SW480 (cell line): ENCODE measurements at places on chromosomes 11 and 22.

GRCh38 chr22:26326803-26327202, 102.3 kb upstream of the ASPHD2 start:
- DNase-seq, result no peak

- no peak for DNase-seq
Measured at GRCh38 chr11:83042964-83043711, 28.6 kb downstream of the RAB30 start.

- DNase-seq, result no peak
Measured at GRCh38 chr11:36427876-36428275, 82.2 kb downstream of the TRAF6 start.

DNA sequence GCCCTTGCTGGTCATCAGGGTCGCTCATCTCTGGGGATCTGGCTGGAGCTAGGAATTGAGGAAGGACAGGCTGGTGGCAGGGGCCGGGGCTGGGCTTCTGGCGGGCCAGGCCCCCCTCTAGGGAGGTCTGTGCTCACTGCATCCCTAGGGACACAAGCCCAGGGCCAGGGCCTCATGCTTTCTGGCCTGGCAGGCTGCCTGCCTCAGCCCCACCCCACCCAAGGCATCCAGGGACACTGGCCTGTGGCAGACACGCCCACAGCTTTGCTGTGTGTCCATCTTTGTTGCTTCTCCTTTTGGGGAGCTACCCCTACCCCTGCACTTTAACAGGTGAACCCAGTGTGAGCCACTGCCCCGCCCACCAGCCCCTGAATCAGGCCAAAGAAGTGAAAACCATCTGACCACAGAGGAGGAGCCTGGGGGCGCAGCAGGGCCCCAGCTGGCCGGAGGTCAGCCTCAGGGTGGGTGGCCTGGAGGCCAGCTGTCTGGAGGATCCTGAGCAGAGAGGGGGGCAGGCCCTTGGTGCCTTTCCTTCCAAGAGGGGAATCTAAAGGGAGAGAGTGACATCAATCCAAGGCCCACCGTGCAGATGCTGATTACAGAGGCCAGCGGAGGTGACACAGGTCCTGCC, 26.8 kb upstream of the CELSR1 start:
- DNase-seq, result peak; percentile 33

- no peak for DNase-seq
Measured at GRCh38 chr22:17268501-17269223, 49.4 kb upstream of the ADA2 start.

DNA sequence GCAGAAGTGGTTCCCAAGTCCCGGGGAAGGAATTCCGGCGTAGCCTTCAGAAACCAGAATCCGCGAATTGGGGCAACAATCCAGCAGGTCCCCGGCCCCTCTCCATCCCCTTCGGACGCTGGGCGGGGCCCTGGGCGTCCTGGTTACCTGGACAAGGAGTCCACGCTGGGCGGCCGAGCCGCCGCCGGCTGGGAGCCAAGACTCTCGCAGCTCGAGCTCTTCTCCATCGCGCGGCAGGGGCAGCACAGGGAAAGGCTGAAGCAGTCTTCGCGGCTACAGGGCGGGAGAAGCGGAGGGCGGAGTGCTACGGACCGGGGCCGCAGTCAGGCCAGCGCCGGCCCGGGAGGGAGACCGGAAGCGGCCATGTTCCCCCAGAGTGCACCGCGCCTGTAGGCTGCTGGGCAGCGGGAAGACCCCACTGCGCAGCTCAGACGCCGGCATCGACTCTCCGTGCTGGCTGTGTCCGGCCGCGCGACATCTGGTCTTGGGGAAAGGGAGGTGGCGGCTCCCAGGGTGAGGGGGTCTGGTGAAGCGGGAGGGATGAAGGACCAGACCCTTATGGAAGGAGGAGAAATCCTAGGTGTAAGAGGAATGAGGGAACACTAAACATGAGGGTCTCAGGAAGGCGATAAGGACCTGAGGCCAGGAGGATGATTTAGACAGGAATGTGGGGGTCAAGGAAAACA, at the start of gene MTMR2:
Gene MTMR2, minus strand, starts transcription at position 380 of the 686 bp plus-strand sequence. Its CDS starts 153 bp downstream, at position 227.
- peak; percentile 74 for DNase-seq

DNA sequence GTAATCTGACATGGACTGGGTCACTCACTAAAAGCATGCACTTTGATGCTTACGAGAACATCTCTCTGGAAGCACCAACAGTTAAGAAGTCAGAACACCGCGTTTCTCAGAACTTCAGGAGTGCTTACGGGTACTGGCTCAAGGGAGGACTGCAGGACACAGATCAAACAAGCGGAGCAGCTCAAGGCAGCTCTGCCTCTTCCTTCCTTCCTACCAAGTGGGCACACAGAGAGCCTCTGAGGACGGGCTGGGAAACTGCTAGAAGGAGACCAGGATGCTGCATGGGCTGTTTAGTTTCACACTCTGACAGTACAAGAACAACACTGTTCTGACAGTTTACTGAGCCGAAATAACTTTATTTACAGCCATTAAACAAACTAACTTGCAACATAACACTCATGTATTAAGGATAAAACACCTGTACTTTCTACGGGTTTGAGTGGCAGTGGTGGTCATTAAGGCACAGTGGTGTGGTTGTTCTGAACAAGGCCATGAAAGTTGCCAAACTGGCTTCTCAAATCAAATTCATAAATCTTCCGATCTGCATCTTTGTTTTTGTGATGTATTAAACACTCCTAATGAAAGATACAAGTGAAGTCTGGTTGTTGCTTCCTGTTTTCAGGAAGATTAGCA, 37.5 kb downstream of the ARFGAP3 start:
- DNase-seq, result no peak

- no peak for DNase-seq
Measured at GRCh38 chr11:59877325-59877724, 1.3 kb upstream of the OOSP3 start.

DNA sequence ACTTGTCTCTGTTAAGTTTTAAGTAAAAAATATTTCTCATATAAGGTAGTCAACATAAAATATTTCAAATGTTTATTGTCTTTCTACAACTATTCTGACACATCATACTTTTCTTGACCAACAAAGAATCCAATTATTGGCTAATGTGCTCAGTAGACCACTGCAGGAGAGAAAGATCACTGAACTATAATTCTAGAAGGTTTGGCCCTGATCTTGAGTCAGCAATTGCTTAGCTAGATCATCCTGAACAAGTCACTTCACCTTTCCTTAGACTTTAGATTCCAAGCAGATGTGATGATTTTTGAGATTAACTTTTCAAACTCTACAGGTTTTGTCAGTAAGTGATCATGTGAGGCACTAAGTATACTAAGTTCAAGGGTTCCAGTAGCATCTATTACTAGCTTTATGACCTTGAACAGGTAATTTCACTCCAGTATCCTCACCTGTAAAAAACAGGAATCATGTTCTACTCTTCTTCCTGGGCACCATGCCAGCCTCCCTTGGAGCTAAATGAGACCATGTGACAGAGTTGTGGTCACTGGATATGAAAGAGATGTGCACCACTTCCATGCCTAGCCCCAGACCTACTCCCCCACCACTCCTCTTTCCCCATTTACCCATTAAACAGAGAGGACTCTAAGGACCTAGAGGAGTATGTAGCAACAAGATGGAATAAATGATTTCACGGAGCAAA, 17.3 kb downstream of the PGM2L1 start:
- peak; percentile 33 for DNase-seq

DNA sequence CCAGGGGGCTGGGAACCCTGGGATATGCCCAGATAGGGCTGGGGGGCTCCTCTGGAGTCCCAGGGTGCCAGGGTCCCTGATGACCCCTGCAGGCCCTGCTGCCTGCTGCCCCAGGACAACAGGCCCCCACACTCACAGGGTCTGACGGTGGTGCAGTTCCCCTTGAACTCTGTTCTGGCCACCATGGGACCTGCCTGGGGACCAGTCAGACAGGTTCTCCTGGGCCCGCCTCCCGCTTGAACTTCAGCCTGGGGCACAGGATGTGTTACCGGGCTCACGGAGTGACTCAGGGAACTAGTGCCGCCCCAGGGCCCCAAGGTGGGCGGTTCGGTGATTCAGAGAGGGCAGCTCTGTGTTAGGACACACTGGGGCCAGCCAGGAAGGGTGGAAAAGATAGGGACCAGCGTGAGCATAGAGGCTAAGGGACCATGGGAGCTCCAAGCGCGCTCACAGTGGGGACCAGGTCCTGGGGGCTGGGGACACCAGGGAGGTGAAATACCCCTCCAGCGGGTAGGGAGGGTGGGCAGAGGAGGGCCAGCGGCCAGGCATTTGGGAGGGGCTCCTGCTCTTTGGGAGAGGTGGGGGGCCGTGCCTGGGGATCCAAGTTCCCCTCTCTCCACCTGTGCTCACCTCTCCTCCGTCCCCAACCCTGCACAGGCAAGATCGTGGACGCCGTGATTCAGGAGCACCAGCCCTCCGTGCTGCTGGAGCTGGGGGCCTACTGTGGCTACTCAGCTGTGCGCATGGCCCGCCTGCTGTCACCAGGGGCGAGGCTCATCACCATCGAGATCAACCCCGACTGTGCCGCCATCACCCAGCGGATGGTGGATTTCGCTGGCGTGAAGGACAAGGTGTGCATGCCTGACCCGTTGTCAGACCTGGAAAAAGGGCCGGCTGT, 21.5 kb upstream of the TXNRD2 start:
- peak; percentile 64 for DNase-seq

DNA sequence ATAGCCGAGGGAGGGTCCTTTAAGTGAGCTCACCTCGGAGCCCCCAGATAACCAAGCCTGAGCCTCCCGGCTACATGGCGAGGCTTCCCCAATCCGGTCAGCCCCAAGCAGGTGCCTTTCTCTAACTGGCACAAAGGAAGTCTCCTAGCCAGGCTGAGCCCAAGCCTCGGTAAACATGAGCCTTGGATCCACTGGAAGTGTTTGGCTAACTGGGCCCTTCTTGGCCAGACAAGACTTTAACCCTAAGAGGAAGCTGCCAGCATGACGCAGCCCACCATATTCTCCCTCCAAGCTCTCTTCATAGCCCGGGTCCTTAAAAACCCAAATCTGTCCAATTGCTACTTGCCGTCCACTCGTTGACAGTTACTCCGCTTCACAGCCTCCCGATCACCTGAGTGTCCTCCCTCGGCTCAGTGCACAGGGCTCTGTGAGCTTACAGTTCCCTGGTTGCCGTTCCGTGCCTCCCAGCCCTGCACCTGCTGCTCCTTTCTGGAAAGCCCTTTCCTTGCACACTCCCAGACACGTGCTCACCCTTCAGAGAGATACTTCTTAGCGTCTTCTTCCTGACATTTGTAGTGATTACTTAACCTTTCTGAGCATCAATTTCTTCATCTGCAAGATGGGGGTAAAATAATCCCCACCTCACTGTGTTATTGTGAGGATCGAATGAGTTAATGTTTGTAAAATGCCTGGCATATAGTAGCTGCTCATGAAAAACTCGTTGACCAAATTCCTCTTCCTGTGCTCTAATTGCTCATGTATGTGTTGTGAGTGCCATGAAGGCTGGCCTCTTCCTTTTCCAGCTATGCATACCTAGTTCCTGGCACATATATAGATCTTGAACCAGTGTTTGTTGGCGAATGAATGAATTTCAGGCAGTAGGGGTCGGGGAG, 25.6 kb downstream of the TXN2 start:
- no peak for DNase-seq

- DNase-seq, result no peak
Measured at GRCh38 chr11:92857407-92857806, 112.0 kb upstream of the MTNR1B start.

DNA sequence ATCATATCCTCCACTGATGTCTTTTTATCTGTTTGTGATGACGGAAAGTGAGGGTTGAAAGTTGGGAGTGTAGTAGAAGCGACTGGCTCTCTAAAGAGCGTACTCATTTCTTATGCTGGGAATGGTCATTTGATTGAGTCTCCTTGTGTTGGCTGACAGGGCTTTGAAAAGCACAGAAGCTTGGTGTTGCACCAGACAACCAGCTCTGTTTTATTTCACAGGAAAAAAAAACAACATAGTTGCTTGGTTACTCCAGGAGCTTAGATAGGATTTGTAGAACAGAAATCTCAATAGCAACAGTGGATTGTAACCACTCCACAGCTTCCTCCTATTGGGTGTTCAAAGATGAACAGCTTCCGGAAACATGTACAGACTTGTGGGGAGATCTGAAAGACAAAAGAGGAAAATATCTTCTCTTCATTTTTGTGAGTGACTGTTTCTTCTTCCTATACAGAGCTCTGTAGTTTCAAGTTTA, 2.7 kb downstream of the RBM14 start:
- DNase-seq, result peak; percentile 13

DNA sequence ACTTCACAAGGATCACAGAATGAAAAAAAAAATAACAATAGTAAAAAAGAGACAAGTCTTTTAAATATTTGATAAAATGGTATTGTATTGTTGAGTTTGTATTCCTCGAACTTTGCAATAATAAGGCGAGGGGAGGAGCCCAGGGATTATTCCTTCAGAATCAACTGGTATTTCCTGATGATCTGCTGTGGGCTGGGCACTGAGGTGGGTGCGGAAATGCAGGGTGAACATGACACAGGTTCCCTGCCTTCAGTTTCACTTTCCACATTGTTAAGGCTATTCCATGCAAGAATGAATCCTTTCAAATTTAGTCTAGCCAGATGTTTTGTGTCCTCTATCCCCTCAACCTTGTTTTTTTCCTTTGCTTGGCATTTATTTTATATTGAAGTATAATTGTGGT, 2.1 kb upstream of the EIF3M start:
- DNase-seq, result no peak

DNA sequence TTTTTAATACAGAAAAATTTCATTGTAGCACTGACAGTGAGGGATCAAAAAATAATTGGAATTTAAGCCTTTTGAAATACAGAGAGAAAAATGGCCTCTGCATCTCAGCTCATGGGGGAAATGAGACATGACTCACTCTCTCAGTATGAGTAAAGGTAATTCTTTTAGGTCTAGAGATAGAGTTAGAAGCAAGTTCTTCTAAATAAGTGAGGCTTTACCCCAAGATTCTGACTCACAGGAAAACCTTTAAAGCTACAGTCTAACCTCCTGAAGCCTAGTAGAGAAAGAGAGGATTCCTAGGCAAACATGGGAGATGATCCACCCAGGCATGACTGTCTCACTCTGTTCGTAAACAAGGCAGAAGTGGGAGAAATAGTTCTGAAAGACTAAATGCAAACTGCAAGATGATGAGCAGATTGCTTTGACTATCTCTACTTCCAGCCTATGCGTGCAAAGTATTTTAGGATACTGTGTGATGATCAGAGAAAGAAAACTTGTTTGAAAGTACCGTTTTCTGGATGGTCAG, 1003.3 kb upstream of the CCDC90B start:
- DNase-seq, result no peak

GRCh38 chr11:36509201-36509639, 852 bp downstream of the TRAF6 start:
- DNase-seq, result peak; percentile 22
